ENCODE measurements at places on chromosomes 3 and 15. TPM values are rescaled to one million over a fixed set of nuclear protein-coding genes. Genes with fewer than 3 reads are reported as not detected.

SAMMSON gene
- total RNA-seq: not detected

TFG gene
- total RNA-seq: 55.8 TPM

DNA sequence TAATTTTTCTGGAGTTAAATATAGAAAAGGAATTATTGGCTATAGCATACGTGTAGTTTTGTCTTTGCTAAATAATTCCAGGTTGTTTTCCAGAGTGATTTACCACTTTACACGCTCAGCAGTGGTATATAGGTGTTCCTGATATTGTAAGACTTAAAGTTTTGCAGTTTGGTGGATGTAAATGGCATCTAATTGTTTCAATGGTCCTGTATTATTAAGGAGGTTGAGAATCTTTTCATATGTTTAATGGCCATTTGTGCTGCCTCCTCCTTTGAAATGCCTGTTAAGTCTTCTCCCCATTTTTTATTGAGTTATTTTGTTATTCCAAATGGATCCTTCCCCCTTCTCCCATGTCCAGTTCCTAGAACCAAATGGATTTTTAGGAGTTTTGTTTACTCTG is 26.4 kb upstream of the P4HTM start:
- DNase-seq: no peak

- no peak for DNase-seq
Measured at GRCh38 chr15:57259568-57260040, 116.7 kb upstream of the CGNL1 start.

- DNase-seq: no peak
Measured at GRCh38 chr3:141302364-141303141, 65.8 kb upstream of the ZBTB38 start.

MED12L gene
- 2.6 TPM for total RNA-seq

- DNase-seq: no peak
Measured at GRCh38 chr3:129176051-129176450, 7.6 kb downstream of the CNBP start.

DNA sequence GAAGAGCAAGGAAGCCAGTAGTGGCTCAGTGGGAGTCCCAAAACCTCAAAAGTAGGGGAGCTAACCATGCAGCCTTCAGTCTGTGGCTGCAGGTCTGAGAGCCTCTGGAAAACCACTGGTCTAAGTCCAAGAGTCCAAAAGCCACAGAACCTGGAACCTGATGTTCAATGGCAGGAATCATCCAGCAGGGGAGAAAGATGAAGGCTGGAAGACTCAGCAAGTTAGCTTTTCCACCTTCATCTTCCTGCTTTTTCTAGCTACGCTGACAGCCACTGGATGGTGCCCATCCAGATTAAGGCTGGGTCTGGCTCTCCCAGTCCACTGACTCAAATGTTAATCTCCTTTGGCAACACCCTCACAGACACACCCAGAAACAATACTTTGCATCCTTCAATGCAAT is 626.3 kb downstream of the NAALADL2 start:
- no peak for DNase-seq

DNA sequence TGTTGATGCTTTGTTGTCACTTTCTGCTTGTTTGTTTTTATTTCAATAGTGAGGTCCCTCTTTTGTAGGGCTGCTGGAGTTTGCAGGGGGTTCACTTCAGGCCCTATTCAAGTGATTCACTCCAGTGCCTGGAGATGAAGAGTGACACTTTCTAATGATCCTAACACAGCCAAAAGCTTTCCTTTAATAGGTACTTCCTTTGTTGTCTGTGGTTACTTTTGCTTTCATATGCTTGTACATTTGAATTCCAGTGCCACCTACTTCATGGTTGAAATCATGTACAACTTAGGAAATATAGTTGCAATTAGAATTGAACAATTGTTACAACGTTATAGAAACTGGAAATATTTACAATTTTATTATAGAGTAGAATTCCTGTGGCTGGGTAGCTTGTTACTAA is 466.8 kb upstream of the EPHA3 start:
- DNase-seq: no peak

GRCh38 chr3:59268170-59268569 is 218.3 kb upstream of the CFAP20DC start:
- DNase-seq: no peak

AMIGO3 gene
- not detected for total RNA-seq

- DNase-seq: no peak
Measured at GRCh38 chr3:16609927-16610580, 4.8 kb upstream of the DAZL start.

GRCh38 chr3:194212845-194213331 is 76.9 kb downstream of the HES1 start:
- DNase-seq: no peak

- DNase-seq: no peak
Measured at GRCh38 chr3:111956995-111957734, 21.7 kb upstream of the ABHD10 start.

GNAT1 gene
- not detected for total RNA-seq

DNA sequence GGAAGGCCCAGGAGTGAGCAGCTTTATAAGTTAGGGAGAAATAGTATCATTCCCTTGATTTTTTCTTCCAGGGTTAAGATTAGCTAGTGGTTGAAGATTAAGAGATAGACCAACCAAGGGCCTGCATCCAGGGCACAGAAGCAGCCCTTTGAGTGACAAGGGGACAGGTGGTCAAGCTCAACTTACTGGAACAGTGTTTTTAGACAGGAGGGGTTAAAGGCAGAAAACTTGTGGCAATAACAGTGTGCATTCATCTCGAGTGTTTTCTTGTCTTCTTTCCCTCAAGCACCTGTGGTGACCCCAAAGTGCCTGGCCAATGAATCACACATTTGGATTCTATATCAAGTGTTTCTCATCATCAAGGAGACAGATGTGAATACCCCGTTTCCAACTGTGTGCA is 267.5 kb downstream of the PDCD6IP start:
- DNase-seq: no peak

PYGO1 gene
- 30.2 TPM for total RNA-seq

DNA sequence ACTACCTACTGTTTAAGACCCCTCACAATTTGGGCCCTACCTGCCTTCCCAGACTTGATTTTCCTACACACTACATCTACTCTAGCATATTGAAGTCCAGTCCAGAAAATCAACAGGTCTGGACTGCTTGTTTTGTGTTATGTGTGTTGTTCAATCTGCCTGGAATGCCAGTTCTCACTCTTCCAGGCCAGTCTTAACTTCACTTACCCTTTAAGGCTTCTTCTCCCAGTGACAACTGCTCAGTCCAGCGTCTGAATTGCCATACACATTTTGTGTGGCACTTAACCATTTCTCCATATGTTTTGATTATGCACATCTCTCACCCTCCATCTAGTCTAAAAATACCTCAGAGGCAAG is 1.1 kb downstream of the TICRR start:
- DNase-seq: no peak

DNA sequence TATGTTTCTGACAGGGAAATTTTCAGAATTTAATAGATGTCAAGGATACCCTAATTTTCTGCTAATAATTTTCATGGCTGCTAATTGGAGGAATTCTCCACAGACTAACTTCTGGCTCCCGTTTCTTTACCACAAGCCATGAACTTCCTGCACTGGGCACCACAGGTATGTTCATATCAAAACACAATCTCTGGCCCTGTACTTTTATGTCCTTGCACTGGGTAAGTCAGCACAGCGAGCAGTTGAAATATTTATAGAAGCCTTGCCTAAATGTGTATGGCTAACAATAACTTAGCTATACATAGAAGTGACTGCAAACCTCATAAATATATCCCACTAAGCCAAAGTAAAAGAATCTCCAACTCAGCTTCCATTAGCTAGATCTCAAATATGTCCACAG is 246.9 kb downstream of the ZIC1 start:
- no peak for DNase-seq

DNA sequence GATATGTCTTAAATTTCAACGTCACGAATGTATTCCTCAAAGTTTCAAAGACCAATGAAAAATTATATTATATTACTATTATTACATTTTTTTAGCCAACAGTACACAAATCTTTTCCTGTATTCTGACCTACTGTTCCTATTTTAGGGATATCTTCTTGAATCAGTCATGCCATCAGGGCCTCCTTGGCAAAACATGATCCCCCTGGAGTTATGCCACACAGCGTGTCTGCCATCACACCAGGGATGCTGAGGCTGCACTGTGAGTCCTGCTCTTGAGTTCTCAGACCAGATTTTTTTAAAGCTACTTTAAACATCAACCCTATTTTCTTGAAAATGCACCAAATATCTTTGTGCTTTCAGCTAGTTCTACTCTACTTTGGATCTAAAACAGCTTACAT is 425.9 kb upstream of the ZNF385D start:
- no peak for DNase-seq

DNA sequence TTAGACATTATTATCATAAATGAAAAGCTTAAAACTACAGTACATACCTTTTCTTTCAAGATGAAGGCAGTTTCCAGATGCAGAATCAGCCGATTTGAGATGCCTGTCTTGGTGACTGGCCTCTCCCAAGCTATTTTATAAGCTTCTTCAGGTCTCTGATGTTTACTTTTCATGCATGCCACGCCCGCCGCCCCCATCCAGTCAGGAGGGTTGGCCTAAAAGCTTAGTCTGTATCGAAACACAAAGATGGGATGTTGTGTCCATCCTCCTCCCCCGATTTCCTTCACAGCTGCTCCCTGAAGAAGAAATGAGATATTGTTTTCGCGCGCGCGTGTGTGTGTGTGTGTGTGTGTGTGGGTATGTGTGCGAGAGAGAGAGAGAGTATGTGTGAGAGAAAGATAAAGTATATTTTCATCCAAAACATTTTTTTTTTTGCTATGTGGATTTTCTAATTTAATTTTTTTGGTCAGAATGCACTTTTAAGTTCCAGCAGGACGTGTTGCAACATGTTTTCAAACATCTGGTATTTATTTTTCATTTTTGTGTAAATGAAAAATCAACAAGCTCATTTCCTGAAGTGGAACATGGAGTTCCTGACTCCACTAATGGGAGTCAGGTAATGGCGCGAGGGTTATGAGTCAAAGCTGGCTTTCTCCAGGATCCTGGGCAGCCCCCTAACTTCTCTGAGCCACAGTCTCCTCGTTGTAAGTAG is at the start of gene APOD:
APOD (minus strand) TSS at position 110 of the 712 bp plus-strand sequence. CDS start 4,479 bp downstream, outside the sequence.
- DNase-seq: peak; percentile 91

Measured in psoas muscle (tissue), 8 donors.